Cerebellum (tissue), 4 donors: ENCODE measurements at places on chromosomes 11 and 22. TPM values are rescaled to one million over a fixed set of nuclear protein-coding genes. Genes with fewer than 3 reads are reported as not detected.

Gene ZNRF3
- 13.3 TPM for total RNA-seq

Gene VPREB1
- not detected for total RNA-seq

Gene ART1
- total RNA-seq, result not detected

Gene FAM111B
- 15.0 TPM for total RNA-seq

Gene CDC42EP1
- 2.6 TPM for total RNA-seq

Gene KCNJ5
- total RNA-seq, result 0.82 TPM

Gene TBC1D10A
- 6.4 TPM for total RNA-seq

Gene RAB39A
- 24.8 TPM for total RNA-seq

Gene SCN4B
- 9.2 TPM for total RNA-seq

Gene TCN2
- 24.9 TPM for total RNA-seq

Gene OTUB1
- total RNA-seq, result 25.1 TPM

Gene DEPDC7
- 7.3 TPM for total RNA-seq

Gene SYCE3
- not detected for total RNA-seq

Gene SGSM1
- 8.6 TPM for total RNA-seq

Gene SLC16A8
- 1.1 TPM for total RNA-seq

Gene FIBIN
- total RNA-seq, result 13.4 TPM
